ENCODE measurements at places on chromosomes 7 and 10.

GRCh38 chr7:63113713-63114285, 884.9 kb upstream of the ZNF722 start:
- no peak for DNase-seq

DNA sequence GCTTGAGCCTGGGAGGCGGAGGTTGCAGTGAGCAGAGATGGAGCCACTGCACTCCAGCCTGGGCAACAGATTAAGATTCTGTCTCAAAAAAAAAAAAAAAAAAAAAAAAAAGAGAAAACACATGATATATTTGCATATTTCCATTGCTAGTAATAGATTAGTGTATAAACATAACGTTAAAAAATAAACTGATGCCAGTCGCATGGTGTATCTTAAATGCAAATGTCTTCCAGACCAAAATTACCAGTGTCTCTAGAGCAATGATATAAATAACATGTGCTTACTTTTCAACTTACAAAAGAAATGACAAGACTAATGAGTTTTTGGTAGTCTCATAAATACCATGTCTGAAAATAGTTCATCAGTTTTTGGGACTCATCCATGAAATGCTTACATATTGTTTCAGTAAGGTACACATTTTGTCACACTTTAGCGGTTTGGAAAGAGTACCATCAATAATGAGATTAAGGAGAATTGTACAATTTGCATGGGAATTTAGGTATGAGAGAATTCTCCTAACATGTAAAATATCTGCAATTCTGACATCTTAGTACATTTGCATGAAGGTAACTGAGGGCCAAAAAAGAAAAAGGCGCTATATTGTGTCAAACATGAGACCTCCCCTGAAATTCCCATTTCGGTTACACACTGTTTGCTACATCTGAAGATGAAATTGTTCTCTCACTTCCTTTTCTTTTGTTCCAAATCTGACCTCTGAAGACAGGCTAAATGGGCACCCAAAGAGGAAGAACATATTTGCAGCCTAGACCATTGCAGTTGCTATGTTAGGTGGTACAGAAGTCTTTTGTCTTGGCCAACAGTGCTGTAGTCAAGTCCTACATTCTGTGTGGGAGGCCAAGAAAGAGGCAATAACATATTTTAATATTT, 51.5 kb upstream of the PIP4K2A start:
- DNase-seq = no peak

DNA sequence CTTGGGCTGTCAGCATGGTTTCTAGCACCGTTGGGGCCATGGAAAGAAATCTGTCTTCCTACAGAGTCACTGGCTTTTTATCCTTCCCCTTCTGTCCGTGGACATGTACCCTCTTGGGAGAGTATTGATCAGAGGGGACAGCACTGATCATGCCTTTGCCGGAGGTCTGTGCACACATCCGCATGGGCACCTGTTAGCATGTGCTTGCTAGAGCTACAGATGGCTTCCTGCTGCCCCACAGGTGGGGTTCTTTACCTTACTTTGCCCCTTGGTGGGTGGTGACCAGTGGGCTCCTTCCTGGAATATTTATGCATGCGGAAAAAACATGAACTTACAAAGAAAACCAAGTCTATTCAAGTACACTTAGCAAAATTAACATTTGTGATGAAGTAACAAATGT, 24.9 kb downstream of the RPS24 start:
- no peak for DNase-seq

GRCh38 chr7:5354460-5355232, 69.0 kb downstream of the TNRC18 start:
- DNase-seq = no peak

DNA sequence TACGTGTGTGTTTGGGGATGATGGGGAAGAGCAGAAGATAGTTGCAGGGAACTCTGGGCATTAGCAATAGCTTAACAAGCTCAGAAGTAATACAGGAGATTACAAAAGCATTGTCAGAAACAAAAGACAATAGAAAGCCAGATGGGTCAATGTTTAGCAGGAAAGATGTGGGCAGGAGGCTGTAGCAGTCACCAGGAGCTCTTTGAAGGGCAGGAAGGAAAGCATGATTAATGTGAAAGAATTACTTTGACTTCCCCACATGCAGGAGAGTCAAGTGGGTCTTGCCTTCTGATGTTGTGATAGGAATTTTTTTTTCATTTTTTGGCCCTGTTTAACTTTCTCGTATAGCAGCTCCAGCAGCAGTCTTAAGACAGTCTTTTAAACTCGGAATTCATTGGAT, 6.0 kb upstream of the SMNDC1 start:
- DNase-seq = no peak

DNA sequence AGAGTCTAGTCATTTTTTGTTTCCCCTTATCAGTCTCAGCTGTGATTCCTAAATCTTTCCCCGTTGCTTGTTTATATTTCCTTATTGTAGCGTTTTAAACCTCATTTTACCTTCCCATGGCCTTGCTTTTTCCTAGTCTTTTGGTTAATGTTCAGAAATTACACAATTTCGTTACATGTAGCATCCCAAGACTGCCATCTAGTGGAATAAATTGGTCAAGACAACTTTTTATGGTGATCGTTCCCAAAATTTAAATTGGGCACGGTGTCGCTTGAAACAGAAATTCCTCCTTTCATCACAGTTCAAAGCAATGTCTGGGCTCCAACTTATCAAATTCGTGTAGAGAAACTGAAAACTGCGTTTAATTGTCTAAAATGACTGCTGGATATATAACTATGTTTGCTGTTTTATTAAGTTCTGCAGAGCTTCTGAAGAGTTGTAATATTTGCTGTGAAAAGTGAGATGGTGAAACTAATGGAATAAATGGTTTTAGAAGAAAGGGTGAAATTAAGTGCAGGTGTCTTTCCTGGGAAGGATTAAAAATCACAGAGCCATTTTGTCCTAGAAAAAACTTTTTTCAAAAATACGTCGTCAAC, 370.2 kb downstream of the PHF14 start:
- no peak for DNase-seq

GRCh38 chr7:46028246-46028645, 107.2 kb upstream of the IGFBP3 start:
- no peak for DNase-seq

- no peak for DNase-seq
Measured at GRCh38 chr7:140209866-140210609, 33.3 kb upstream of the KDM7A start.

DNA sequence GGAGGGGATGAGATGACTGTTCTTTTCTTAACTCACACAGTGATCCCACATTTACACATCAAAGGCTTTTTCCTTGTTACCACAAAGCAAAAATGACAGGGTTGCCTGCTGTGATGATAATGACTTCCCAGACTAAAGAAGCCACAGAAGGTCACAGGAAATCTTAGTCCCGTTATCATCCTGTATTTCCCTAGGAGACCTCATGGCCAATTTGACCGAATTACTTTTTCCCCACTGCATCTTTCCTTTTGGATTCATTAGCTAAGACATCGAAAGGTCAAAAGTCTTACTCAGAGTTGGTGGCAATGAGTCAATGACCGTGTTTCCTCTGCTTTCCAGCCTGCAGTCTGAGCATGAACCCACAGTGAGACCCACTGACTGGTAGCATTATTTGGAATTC, 130.1 kb upstream of the INHBA start:
- DNase-seq = no peak

- no peak for DNase-seq
Measured at GRCh38 chr10:132407243-132407746, 10.3 kb downstream of the PWWP2B start.

GRCh38 chr10:50362547-50363125, 111.3 kb upstream of the ASAH2 start:
- no peak for DNase-seq

GRCh38 chr7:66556549-66557213, 72.0 kb upstream of the KCTD7 start:
- no peak for DNase-seq

Data from stimulated activated CD4-positive, alpha-beta T cell treated with anti-CD3 and anti-CD28 coated beads, Interleukin-15, amount 100 ng/mL, for 1 hour (primary cell).